ENCODE measurements at places on chromosomes 12 and 14. TPM values are rescaled to one million over a fixed set of nuclear protein-coding genes. Genes with fewer than 3 reads are reported as not detected.

PAX9 gene
- 3.4 TPM for total RNA-seq

DNA sequence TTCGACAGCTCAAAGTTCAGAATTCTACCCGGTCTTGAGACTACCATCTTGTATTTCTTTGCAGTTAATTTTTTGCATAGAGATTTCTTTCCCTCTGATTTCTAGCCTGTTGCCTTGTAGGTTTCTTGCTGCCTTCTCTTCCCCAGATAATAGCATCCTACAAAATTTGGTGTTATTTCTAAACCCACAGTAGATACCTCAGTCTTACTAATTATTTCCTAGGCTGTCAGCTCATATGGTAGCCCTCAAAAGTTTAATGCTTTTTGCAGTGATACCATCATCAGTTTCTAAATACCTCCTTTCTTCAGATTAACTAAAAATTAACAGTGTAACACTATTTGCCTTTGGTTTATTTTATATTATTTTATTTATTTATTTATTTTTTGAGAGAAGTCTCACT, 61.9 kb upstream of the TMPO start:
- H3K27me3 ChIP-seq = peaks cover 43% of the 10 kb centered on the region
- no peaks in the 10 kb centered on the region for H3K36me3 ChIP-seq
- no peak overlapping the region for H3K27ac ChIP-seq
- DNase-seq = no peak
- no peak overlapping the region for H3K4me3 ChIP-seq
- peaks cover 7% of the 10 kb centered on the region for H3K4me1 ChIP-seq

DNA sequence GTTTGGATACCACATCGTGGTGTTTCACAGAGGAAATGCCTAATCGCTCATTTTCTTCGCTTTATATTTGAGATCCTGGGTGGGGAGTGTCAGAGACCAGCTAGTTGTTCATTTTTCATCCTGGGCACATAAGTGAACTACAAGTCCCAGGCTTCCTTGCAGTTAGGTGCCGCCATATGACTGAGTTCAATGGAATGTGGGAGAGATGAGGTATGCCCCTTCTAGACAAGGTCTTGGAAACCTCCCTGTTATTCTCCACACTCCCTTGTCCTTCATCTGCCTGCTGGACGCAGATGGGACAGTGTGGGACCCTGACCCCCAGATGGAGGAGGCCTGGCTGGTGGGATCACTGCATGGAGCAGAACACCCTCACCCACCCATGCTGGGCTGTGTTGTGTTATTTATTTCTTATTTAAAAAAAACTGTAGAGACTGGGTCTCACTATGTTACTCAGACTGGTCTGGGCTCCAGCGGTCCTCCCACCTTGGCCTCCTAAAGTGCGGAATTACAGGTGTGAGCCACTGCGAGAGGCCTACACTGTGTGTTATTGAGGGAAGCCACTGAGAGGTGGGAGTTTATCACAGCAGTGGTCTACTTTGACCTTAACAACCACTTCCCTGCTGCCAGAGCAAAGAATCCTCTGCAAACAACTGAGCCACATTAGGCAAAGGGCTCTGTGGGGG, 42.9 kb upstream of the VRK1 start:
- no peak for DNase-seq
- H3K27ac ChIP-seq = no peak overlapping the region
- peaks cover 11% of the 10 kb centered on the region for H3K27me3 ChIP-seq
- H3K4me3 ChIP-seq = no peak overlapping the region
- peaks cover 31% of the 10 kb centered on the region for H3K4me1 ChIP-seq
- no peaks in the 10 kb centered on the region for H3K36me3 ChIP-seq

GRCh38 chr12:24840046-24840800, 108.7 kb downstream of the BCAT1 start:
- H3K4me1 ChIP-seq = no peaks in the 10 kb centered on the region
- H3K27ac ChIP-seq = no peak overlapping the region
- H3K4me3 ChIP-seq = no peak overlapping the region

RIMBP2 gene
- not detected for total RNA-seq

- peaks cover 28% of the 10 kb centered on the region for H3K36me3 ChIP-seq
- peaks cover 67% of the 10 kb centered on the region for H3K4me1 ChIP-seq
- H3K27ac ChIP-seq = peak overlapping the region; percentile 99
- peak overlapping the region; percentile 80 for H3K4me3 ChIP-seq
- H3K27me3 ChIP-seq = no peaks in the 10 kb centered on the region
These were observed 2.9 kb upstream of the SETD1B start for GRCh38 chr12:121800694-121801594.

DNA sequence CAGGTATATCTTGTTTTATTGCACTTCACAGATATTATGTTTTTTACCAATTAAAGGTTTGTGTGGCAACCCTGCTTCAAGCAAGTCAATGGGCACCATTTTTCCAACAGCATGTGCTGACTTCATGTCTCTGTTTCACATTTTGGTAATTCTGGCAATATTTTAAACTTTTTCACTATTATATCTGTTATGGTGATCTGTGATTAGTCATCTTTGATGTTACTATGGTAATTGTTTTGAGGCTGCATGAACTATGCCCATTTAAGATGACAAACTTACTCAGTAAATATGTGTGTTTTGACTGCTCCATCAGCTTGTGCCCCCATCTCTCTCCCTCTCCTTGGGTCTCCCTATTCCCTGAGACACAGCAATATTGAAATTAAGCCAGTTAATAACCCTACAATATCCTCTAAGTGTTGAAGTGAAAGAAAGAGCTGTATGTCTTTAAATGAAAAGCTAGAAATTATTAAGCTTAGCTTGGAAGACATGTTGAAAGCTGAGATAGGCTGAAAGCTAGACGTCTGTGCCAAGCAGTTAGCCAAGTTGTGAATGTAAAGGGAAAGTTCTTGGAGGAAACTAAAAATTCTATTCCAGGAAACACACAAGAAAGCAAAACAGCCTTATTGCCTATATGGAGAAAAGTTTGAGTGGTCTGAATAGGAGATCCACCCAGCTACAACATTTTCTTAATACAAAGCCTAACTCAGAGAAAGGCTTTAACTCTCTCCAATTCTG, 365.1 kb downstream of the ATP23 start:
- H3K4me1 ChIP-seq = no peaks in the 10 kb centered on the region
- no peak overlapping the region for H3K4me3 ChIP-seq
- DNase-seq = no peak
- no peak overlapping the region for H3K27ac ChIP-seq
- no peaks in the 10 kb centered on the region for H3K36me3 ChIP-seq

GRCh38 chr12:15708396-15709076, 80.7 kb downstream of the EPS8 start:
- no peak overlapping the region for H3K27ac ChIP-seq
- no peaks in the 10 kb centered on the region for H3K27me3 ChIP-seq
- DNase-seq = no peak

GRCh38 chr14:23436327-23437132, 1.1 kb upstream of the MYH7 start:
- peaks cover 40% of the 10 kb centered on the region for H3K4me1 ChIP-seq
- no peaks in the 10 kb centered on the region for H3K36me3 ChIP-seq
- peak; percentile 59 for DNase-seq
- H3K27ac ChIP-seq = no peak overlapping the region
- H3K4me3 ChIP-seq = no peak overlapping the region

DNA sequence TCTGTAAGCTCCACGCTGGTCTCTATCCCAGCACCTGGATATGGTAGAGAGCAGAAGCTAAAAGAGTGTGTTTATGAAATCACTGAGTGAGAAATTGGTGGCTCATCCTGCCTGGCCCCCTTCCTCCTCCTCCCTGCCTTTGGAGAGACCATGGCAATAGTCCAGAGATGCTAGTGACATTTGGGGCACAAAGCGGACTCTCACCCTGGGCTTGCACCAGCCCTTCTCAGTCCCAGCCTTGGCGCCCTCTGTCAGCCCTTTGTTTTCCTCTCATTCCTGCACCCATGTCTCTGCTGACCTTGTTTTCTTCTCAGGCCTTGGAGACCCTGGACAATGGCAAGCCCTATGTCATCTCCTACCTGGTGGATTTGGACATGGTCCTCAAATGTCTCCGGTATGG, 18.2 kb downstream of the ALDH2 start:
- no peaks in the 10 kb centered on the region for H3K4me1 ChIP-seq
- no peaks in the 10 kb centered on the region for H3K27me3 ChIP-seq
- H3K27ac ChIP-seq = no peak overlapping the region
- no peak for DNase-seq
- H3K36me3 ChIP-seq = peaks cover 9% of the 10 kb centered on the region

GRCh38 chr12:5272018-5272785, 159.7 kb upstream of the NTF3 start:
- H3K4me3 ChIP-seq = no peak overlapping the region
- no peak overlapping the region for H3K27ac ChIP-seq
- no peaks in the 10 kb centered on the region for H3K4me1 ChIP-seq

- H3K4me1 ChIP-seq = no peaks in the 10 kb centered on the region
- no peak for DNase-seq
- H3K27ac ChIP-seq = no peak overlapping the region
- H3K36me3 ChIP-seq = no peaks in the 10 kb centered on the region
- H3K4me3 ChIP-seq = no peak overlapping the region
These were observed 31.0 kb downstream of the NINJ2 start for GRCh38 chr12:632102-632696.

NRXN3 gene
- total RNA-seq = not detected

FERMT2 gene
- 0.58 TPM for total RNA-seq

Data from K562 (cell line).